ENCODE measurements at places on chromosomes 3 and 15.

DNA sequence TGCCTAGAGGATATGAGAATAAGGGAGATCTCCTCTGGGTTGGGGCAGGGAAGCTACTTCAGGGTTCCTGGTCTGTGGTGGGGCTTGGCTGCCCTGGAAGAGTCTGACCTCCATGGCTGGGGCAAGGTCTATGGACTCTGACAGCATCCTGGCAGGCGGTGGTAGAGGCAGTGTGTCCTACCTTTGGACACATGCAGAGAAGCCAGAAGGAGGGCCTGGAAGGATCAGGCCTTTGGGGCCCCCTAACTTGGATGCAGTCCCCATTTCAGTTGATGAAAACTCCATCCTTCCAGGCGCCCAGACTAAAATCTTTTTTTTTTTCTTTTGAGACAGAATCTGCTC is 10.4 kb downstream of the SPTBN5 start:
- DNase-seq = no peak

DNA sequence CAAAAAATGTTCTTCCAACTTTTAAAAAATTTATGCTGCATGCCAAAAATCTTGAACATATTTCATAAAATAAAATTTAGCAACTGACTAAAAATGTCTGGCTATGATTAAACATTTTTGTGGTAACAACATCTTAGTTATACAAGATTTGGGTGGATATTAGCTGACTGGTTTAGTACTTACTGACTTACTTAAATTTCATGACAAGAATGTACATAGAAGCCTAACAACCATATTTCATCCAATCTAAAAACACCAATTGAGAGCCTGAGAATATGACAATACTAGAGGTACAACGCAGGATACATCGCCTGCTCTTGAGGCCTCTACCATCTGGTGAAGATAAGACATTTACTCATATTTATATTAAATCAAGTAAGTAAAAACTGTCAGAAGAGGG is 34.6 kb downstream of the GNB4 start:
- no peak for DNase-seq

DNA sequence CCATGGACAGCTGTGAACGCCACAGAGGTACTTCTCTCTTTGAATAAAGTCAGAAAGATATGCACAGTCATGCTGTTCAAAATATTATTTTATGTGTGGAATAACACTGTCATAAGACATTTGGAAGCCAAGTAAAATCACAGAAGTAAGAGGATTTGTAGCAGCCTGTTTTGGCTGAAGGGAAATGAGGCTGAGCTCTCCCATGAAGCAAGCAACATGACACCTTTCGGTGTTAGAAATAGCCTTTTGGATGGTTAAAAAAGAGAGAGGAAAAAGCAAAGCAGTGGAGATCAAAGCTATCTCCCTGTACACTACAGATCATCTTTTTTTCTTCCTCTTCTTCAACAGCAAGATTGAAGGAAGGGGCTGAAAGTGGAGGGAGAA is 755.3 kb downstream of the ROBO1 start:
- no peak for DNase-seq

DNA sequence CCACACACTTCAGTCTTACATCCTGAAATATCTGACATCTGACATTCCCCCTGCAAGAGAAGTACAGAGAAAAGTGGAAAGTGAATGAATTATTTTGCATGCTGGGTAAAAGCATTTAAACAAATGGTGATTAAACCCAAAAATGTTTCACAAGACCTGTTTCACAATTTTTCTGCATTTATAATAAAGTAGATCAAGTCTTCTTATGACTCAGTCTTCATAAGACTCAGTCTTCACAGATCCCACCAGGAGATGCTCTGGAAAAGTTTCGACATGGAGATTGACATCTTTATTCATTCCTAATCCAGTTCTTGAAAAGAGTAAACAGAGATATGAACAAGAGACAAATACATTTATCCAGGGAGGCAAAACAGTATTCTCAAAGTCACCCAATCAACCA is 13.2 kb upstream of the EDC3 start:
- DNase-seq = no peak

DNA sequence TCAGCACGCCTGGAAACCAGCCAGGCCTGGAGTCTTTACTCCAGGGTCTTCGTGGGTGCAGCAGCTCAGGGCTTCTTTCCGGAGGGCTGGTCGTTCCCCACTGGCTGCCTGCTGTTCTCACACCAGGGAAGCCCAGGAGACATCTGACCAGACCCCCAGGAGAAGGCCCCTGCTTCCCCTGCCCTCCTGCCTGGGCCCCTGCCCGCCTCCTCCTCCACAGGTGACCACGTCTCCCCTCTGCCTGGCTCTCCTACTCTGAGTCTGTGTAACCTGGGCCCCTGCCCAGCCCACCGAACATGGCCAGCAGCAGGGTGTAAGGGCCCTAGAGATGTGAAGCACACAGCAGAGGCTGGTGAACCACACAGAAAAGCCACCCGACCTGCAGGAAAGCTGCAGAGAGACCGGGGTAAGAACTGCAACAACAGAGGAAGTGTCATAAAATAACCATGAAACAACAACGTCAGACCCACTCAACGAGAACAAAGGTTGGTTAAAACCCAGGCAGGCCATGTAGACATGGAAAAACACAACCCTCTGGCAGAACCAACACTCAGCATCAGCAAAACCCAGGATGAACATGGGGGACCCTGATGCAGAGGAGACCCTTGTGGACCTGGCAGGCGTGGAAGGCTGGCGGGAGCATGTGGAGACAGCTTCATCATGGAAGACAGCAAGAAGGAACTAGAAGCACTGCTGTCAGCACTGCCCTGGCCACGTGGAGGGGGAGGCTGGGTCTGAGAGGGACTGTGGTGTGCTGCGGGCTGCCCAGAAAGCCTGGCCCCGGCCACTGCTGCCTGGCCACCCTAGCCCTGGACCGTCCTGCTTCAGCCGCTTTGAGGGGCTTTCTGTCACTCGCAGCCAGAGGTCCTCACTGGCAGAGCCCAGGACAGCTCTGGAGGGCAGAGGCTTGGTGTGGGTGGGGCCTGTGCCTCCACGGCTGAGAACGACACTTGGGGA is 20.4 kb downstream of the UROC1 start:
- no peak for DNase-seq

DNA sequence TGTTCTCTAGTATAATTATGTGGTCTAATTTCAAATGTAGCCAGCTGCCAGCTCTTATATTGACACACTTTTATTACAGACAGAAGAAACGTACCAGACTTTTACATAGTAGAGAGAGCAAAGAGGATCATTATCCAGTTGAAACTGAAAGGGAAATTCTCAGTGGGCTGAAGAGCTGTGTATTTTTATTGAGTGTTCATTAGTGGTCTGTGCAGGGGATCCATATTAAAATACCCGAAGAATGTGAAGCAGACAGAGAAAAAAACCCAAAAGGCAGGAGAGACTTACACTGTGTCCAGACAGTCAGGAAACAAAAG is 41.3 kb downstream of the MYRIP start:
- no peak for DNase-seq

- DNase-seq = peak; percentile 15
Observed at GRCh38 chr15:55250941-55251340, 38.7 kb downstream of the RAB27A start.

DNA sequence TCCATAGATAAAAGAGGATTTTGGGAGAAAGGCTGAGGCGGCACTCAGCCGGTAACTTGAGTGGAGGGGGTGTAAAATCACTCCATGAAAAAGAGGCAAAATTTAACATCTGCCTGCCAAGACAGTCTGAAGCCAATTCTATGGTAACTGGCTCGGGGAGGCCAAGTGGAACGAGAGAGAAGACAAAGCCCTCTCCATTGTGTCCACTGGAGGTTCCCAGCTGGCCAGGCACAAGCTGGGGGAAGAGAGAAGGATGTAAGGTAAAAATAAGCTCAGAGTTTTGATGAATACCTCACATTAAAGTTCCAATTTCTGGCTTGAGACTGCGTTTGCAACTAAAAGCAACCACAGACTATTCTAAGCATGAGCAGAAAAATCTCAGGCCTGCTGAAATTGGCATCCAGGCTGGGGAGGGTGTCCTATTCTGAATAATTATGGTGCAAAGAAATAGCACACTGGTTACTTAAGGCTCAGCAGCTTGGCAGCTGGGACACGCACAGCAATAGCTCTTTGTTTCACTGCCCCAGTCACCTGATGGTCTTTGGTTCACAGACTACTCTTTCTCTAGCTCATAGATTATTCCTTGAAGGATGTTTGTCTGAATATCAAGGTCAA is 48.8 kb downstream of the CHRD start:
- DNase-seq = no peak

GRCh38 chr15:100601617-100602063 is 344 bp downstream of the LINS1 start:
- no peak for DNase-seq

GRCh38 chr3:71031914-71032521 is 551.5 kb downstream of the FOXP1 start:
- DNase-seq = no peak

DNA sequence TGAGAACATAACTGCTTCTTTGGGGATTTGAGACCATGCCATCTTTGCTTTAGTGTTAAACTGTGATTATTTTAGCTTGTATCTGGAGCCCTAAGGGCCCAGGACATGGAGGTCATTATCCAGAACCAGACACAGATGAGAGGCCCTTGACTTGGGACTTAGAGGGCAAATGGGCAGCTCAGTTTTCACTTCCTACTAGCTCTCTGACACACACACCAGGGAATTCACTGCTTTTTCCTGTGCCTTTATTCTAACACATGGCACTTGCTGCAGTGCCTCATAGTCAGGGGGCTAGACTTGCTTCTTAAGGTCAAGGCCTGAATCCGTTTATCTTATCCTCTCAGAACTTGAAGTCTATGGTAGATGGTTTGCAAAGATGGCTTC is 33.3 kb downstream of the AMOTL2 start:
- no peak for DNase-seq

DNA sequence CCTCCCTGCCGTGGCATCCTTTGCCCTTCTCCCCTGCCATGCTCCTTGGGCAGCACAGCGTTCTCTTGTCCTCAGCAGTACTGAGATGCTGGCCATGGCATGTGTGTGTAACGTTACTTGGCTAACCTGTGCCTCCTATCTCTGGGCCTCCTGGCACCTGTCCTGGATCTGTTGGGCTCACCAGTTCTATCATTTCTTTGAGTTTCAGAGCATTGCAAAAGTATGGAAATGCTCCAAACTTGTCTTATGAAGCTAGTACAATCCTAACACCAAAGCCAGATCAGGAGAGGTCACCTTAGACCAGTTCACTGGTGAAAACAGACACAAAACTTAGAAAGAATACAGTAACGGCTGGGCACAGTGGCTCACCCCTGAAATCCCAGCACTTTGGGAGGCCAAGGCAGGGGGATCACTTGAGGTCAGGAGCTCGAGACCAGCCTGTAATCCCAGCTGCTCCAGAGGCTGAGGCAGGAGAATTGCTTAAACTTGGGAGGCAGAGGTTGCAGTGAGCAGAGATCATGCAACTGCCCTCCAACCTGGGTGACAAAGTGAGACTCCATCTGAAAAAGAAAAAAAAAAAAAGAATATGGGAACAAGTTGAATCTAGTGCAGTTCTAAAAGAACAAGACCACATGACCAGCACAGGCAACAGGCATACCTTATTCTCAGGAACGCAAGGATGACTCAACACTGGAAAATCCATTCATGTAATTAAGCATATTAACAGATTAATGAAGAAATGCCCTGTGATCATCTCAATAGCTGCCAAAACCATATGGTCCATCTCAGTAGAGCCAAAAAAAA is 62.4 kb upstream of the TRPM1 start:
- no peak for DNase-seq

DNA sequence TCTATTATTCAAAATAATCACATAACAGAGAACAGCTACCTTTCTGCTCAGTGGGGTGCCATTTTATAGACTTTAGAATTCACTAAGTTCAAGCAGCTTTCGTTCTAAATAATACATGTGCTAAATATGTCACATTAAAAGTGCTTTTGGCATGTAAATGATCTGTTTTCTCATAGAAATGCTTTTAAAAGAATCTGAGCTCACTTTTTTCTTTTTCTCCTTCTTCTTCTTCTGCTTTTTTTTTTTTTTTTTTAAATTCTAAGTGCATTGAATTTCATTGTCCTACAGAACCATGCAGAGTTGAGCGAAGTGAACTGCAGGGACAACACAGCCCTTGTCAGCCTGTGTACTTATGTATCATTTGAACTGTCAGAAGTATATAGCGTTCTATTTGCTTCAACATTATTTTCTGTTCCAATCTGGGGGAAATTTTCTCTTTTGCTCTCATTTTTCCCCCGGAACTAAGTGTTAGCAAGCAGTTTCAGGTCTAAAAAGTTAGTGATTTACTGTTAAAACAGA is 193.8 kb upstream of the TMCO5A start:
- DNase-seq = no peak

DNA sequence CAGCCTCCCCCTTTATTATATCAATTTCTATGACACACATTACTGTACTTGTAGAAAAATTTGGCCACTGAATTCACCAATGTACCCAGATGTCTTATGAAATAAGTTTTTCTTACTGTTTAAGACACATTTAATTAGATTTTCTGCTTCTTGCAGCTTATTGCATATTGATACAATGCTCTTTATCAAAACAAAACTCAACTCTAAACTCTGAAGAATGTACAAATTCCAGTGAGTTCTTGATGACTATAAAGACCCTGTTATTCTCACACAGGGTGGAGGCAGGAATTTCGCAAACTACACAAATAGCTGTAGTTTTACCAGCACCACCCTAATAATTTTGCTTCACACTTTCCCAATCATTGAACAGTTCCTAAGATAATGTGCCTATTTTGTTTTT is 22.0 kb downstream of the CMTM6 start:
- DNase-seq = no peak
